Cardiac septum (tissue), 1 donor: ENCODE measurements at places on chromosomes 2 and 18. TPM values are rescaled to one million over a fixed set of nuclear protein-coding genes. Genes with fewer than 3 reads are reported as not detected.

DNA sequence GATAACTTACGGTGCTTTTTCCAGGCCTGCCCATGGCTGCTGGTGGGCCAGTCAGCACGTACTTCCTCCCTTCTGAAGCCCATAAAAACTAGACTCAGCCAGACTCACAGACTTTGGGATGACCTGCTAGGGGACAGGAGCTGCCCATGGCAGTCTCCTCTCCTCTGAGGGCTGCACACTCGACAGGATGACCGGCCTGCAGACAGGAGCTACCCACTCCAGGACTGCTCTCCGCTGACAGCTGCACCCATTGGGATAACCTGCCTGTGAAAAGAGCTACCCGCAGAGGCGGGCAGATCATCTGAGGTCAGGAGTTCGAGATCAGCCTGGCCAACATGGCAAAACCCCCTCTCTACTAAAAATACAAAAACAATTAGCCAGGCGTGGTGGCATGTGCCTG, 75.4 kb downstream of the EPB41L3 start:
- no peak for DNase-seq

DNA sequence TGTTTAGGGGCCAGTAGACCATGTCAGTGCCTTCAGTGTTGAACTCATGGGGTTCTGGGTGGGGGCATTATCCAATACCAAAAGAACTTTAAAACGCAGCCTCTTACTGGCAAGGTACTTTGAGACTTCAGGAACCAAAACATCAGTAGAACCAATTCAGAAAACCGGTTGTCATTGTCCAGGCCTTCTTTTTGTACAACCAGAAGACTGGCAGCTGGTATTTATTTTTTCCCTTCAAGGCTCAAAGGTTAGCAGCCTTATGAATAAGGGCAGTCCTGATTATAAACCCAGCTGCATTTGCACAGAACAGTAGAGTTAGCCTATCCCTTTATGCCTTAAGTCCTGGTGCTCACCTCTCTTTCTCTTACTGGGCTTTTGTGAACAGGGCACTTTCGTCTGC, 113.8 kb upstream of the EML6 start:
- DNase-seq, result no peak

DNA sequence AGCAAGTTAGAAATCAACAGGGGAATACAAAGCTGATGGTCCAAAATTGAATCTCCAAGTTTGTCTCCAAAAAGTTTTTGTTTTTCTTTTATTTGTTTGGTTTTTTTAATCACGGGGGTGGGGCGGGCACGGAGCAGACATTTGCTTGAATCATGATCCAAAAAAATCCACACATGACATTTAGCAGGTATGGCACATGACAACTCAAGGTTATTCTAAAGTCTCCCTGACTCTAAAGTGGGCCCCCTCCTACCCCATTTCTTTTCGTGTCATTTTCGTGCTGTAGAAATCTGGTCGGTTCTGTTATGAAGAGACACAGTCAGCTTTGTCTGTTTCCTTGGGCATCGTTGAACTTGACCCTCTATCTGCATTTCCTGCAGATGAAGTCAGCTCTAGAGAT, 14.6 kb downstream of the RNU4ATAC start:
- no peak for DNase-seq

KCNF1 gene
- 0.27 TPM for total RNA-seq

KCNK3 gene
- 0.70 TPM for total RNA-seq

- no peak for DNase-seq
Observed at GRCh38 chr2:104428155-104428554, 425.8 kb upstream of the POU3F3 start.

DNA sequence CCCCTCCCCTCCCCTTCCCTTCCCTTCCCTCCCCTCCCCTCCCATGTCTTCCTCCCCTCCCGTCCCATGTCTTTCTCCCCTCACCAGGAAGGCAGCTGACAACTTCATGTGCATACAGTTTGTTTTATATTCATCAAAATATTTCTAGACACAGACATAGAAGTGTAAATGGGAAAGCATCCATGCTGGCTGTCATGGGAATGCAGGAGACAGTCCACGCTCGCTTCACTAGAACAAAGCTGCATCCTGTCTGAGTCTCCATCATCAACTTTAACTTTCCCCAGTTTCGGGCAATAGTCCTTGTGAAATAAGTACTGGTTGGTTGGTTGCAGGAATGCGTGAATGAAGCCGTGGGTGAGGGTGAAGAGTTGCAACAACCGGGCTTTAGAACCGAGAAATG, 226.9 kb downstream of the DCDC2C start:
- DNase-seq, result no peak
